Pulmonary artery endothelial cell (primary cell): ENCODE measurements at places on chromosomes 3 and 15. TPM values are rescaled to one million over a fixed set of nuclear protein-coding genes. Genes with fewer than 3 reads are reported as not detected.

DNA sequence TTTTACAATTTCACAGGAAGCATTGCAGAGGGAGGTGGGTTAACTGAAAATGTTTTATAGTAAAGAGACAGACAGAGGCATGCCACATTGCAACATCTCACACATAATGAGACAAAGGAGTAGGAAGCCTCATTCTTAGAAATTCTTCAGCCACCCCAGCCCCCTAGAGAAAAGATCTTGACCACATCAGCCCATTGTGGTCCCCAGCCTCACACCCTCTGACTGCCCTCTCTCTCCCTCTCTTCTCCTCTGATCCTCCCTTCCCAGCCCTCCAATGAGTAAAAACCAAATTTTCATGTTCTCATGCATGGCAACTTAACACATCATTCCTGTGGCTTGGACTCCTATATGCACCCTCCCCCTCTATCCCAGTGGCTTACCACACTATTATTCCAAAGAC lies 174.1 kb downstream of the UACA start:
- DNase-seq: no peak

DNA sequence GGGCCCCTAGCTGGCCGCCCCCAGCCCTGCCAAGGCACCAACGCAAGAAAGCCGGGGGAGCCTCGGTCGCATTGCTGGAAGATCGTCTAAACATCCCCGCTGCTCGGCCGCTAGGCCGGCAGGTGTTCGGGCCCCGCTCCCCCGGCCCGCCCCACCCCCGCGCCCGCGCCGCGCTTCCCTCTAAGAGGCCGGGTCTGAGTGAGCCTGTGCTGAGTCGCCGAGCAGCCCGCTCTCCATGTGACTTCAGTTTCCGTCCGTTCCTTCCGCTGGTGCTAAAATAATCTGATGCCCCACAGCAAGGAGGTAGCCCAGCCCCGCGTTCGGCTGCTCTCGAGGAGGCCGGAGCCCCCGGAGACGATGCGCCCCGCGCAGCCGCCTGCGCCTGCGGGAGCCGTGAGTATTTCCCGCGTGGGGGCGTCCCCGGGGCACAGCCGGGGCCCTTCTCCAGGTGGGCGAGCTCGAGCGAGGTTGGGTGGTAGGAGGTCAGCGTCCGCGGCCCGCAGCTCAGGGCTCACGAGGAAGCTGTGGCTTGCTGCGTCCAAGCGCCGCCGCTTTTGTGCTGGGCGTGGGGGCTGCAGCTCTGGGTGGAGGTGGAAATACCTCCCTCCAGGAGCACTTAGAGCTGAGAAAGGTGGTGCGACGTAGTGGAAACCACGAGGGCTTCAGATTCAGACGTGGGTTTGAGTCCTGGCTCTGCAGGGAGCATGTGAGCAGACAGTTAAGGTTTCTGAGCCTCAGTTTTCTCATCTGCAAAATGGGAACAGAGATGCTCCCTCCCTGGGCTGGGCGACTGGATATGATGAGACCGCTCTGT lies at the start of gene NRROS:
Gene NRROS (plus strand): TSS at position 212 of the 814 bp plus-strand sequence. CDS start 14,846 bp downstream, outside the sequence.
- no peak for DNase-seq

GRCh38 chr3:160140756-160141155 lies 84.5 kb upstream of the C3orf80 start:
- no peak for DNase-seq

- DNase-seq: peak; percentile 17
These were observed 79.2 kb upstream of the CCNL1 start for GRCh38 chr3:157239082-157239704.

- DNase-seq: no peak
These were observed 5.3 kb downstream of the BDH1 start for GRCh38 chr3:197550489-197550888.

DNA sequence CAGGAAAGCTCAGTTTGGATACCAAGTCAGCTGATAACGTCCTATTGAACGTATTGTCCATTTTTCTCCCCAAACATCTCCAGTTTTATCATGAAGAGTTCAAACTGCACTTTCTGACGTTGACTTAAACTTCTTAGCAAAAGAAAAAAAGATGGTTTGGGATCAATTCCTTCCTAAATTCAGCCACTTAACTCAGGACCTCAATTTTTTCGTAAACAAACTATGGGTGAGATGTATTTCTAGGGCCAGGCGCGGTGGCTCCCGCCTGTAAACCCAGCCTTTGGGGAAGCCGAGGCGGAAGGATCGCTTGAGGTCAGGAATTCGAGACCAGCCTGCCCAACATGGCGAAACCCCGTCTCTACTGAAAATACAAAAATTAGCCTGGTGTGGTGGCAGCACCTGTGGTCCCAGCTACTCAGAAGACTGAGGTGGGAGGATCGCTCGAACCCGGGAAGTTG lies 464 bp upstream of the MRPS25 start:
- DNase-seq: no peak

DNA sequence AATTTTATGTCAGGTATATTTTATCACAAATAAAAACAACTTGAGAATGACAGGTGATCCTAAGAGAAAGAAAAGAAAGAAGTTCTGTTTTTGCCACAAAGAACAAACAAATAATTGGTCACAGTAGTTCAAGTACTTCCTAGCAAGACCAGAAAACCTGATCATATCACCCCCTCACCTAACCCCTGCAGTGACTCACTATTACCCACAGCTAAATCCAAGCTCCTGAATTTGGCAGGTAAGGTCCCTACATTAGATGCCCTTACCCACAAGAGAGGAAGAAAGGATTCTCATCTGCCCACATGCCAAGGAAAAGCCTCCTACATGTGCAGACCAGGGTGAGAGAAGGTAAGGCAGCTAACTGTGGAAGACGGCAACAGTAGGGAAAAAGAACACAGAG lies 4.4 kb downstream of the SSUH2 start:
- no peak for DNase-seq

- DNase-seq: no peak
These were observed 25.7 kb downstream of the ZDHHC3 start for GRCh38 chr3:44950275-44950734.

GRCh38 chr3:95615592-95616310 lies 1198.6 kb upstream of the EPHA6 start:
- DNase-seq: no peak

DNA sequence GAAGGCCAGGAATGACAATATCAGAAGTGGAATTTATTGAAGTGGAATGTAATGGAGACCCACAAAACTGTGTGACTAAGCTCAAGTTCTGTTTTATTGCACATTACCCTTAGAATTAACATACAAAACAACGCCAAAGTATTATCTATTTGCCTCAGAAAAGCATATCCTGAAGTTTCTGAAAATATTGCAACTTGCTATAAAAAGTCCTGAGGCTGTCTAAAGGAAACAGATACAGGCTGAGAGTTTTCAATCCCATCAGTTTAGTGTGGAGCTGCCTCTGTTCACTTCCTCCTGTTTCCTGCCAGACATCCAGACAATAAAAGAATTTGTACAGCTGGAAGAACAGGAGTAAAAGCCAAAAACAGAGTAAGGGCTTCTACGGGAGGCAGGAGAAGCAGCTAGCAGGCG lies 108.8 kb downstream of the FBN1 start:
- peak; percentile 81 for DNase-seq

- DNase-seq: no peak
These were observed 31.5 kb downstream of the FBLN2 start for GRCh38 chr3:13580256-13581023.

GRCh38 chr15:39728845-39729244 lies 53.8 kb downstream of the FSIP1 start:
- DNase-seq: no peak

- no peak for DNase-seq
These were observed 14.4 kb downstream of the STRA6 start for GRCh38 chr15:74188216-74188615.

DNA sequence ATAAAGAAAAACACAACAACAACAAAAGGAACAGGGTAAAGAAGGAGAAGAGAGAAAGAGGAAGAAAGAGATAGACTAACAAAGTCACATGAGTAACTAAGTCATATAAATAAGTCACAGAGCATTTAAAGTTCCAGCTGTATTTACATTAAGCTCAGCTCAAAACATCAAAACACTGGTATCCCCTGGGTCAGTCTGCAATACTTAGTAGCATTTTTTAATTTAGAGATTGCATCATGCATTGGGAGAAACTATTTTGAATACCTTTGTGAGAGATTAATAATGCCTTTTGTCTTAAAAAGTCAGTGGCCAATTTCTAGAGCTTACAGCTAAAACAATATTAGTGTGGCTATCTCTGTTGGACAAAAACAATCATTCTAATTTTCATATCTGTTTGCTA lies 78.4 kb downstream of the NEK10 start:
- DNase-seq: no peak

- peak; percentile 56 for DNase-seq
These were observed 19.6 kb downstream of the PLXNA1 start for GRCh38 chr3:127002195-127003174.

DNA sequence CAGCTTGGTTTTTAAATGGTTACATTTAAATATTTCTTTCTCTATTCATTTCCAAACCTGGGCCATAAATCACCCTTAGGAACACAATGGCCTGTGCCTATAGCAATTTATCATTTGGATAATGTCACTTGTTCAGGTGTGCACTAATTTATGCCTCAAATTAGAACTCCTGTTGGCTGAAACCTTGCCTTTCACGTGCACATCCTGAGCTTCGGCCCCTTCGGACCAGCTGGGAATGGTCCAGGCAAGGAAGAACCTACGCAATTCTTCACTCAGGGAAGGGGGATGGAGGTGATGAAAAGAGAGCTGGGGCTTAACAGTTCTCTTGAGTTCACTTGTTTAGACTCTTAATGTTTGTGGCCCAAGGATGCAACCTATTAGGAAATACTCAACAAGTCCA lies 324.1 kb upstream of the ICE2 start:
- DNase-seq: no peak

DNA sequence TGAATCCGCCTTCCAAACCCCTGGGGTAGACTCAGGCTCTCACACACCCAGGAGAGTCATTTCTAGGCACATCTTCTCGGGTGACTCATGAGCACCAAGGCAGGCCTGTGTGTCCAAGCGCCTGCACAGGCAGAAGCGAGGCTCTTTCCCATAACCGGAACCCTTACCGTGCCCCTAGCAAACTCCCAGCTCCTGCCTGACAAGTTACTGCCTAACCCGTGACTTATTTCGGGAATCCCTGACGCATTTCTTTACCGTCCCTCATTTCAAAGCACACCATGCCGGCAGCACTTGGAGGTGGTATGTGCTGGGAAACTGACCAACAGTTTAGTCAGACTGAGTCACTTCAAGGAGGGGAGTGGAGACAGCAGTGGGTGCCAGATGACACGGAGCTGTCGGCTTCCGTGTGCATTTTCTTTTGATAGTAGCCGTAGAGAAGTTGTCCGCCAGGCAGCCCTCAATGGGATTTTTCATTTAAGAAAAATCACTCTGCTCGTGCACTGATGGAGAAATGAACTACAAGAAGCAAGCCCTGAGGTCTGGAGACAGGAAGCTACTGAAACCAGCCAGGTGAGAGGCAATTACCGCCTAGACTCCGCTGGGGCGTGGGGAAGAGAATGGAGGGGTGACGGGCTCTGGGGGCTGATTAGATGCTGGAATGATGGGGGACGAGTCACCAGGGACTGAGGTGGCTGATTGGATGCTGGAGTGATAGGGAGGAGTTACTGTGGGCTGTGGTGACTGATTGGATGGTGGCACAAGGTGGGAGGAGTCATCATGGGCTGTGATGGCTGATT lies 17.3 kb upstream of the HRH1 start:
- DNase-seq: peak; percentile 90

- DNase-seq: no peak
These were observed 551.5 kb downstream of the FOXP1 start for GRCh38 chr3:71031914-71032521.

DNA sequence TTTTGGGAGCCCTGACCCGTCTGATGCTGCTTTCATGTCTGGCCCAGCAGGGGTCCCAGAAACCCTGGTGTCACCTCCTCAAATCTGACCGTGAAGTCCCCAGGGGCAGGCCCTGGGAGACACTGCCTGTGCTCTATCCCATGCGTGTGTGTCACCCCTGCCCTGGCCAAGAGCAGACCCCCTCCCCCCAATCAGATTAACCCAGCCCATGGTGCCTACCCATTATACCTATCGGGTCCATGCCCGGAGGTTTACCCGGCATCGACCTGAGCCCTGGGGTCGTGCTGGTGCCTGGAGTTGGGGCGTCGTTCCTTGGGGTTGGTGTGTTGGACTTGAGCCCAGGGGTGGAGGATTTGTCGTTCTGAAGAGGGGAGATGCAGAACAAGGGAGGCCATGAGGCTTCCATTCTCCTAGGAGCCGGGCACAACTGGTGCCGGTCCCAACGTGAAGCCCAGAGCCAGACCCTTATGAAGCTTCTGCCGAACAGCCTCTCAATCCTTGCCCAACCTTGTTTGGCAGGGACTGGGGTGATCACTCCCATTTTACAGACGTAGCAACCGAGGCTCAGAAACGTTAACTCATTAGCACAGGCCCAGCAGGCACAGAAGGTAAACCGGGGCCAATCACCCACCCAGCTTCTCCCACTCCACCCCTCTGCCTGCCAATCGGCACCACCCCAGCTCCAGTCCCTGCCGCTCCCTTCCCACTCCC lies 39.6 kb downstream of the TLE3 start:
- no peak for DNase-seq

GRCh38 chr3:134754768-134755559 lies 40.1 kb upstream of the EPHB1 start:
- DNase-seq: no peak

GRCh38 chr3:112514527-112515128 lies 15.4 kb upstream of the BTLA start:
- no peak for DNase-seq

DNA sequence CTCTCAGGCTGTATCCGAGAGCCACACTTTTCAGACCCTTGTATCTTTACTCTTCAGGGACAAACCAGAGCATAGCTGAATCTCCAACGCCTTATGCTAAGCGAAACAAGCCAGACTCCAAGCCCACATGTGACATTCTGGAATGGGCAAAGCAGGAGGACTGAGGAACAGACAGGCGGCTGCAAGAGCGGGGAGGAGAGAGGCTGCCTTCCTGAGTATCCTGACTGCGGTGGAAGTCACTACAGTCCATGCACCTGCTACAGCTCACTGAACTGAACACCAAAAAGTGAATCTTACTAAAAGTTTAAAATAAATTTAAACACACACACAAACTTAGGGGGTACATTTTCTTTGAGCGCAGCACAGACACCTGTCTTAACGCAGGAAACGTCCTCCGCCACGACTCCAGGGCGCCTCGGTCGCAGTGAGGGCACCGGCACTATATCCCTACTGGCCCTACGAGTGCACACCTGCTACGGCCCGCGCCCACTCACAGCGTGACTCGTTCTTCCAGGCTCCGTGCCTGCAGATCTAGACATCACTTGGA lies 1.4 kb downstream of the CYFIP1 start:
- DNase-seq: no peak

- DNase-seq: no peak
These were observed 3.2 kb upstream of the RARRES1 start for GRCh38 chr3:158735296-158736033.

PLCB2 gene
- total RNA-seq: 0.56 and 7.1 TPM in 2 replicates

SSR3 gene
- total RNA-seq: 335 and 769 TPM in 2 replicates

TEX55 gene
- total RNA-seq: not detected in 2 replicates

CYFIP1 gene
- total RNA-seq: 109 and 119 TPM in 2 replicates

DCLK3 gene
- total RNA-seq: not detected in 2 replicates

HDC gene
- total RNA-seq: not detected in 2 replicates

PCOLCE2 gene
- 8.5 and 12.1 TPM in 2 replicates for total RNA-seq

CLDN11 gene
- total RNA-seq: 60.2 and 227 TPM in 2 replicates

CASR gene
- total RNA-seq: not detected in 2 replicates

IL17RD gene
- 1.5 and 1.8 TPM in 2 replicates for total RNA-seq

HMG20A gene
- total RNA-seq: 30.2 and 35.4 TPM in 2 replicates

ECE2 gene
- total RNA-seq: not detected in 2 replicates

TNFAIP8L3 gene
- total RNA-seq: 38.4 and 62.5 TPM in 2 replicates

PHLDB2 gene
- total RNA-seq: 66.9 and 87.3 TPM in 2 replicates

GOLGA8M gene
- total RNA-seq: 0.07 and 0.35 TPM in 2 replicates

ADAMTSL3 gene
- not detected in 2 replicates for total RNA-seq

SOX14 gene
- not detected in 2 replicates for total RNA-seq

AGBL1 gene
- total RNA-seq: not detected in 2 replicates

CACNA2D2 gene
- total RNA-seq: not detected in 2 replicates

TRIM69 gene
- 7.2 and 18.5 TPM in 2 replicates for total RNA-seq

CCR9 gene
- total RNA-seq: not detected in 2 replicates
